ENCODE measurements at places on chromosomes 7 and 10. TPM values are rescaled to one million over a fixed set of nuclear protein-coding genes. Genes with fewer than 3 reads are reported as not detected.

Gene NRBF2
- 12.5 TPM for total RNA-seq

Gene GPR37
- 20.9 TPM for total RNA-seq

Gene CDH23
- 3.7 TPM for total RNA-seq

Gene PRKRIP1
- 9.4 TPM for total RNA-seq

Gene OR13A1
- not detected for total RNA-seq

Gene SMKR1
- total RNA-seq: not detected

Gene GIMAP1
- total RNA-seq: 1.0 TPM

Gene PRKCQ
- total RNA-seq: 14.6 TPM

Gene DKK1
- total RNA-seq: under 0.01 TPM

Gene LIPN
- not detected for total RNA-seq

Gene AOAH
- 5.2 TPM for total RNA-seq

Gene CALCR
- 5.2 TPM for total RNA-seq

Gene CLEC2L
- total RNA-seq: 0.52 TPM

Gene RGR
- 13.6 TPM for total RNA-seq

Gene ADCYAP1R1
- total RNA-seq: 7.8 TPM

Gene CRYGN
- not detected for total RNA-seq

Gene SRGN
- 54.3 TPM for total RNA-seq

Gene PNLIP
- total RNA-seq: 1.0 TPM

Gene RBP4
- 12.5 TPM for total RNA-seq

Gene RSBN1L
- 24.0 TPM for total RNA-seq

Gene BLNK
- total RNA-seq: 1.6 TPM

Gene ZP3
- not detected for total RNA-seq

Gene ADCY1
- total RNA-seq: 9.9 TPM

Gene MIOS
- total RNA-seq: 35.5 TPM

Gene TWIST1
- total RNA-seq: 12.0 TPM

Gene HACD1
- 66.8 TPM for total RNA-seq

Gene TRIM8
- 44.4 TPM for total RNA-seq

Gene ABCC2
- 1.6 TPM for total RNA-seq

Gene HOXA10
- total RNA-seq: 13.6 TPM

Gene MKI67
- 6.3 TPM for total RNA-seq

Gene FXYD4
- not detected for total RNA-seq

Gene TSPAN13
- 39.1 TPM for total RNA-seq

Gene RAPGEF5
- total RNA-seq: 29.7 TPM

Gene CFAP70
- 1.6 TPM for total RNA-seq

Gene MAP3K8
- total RNA-seq: 16.7 TPM

Gene EBF3
- 33.4 TPM for total RNA-seq

Gene ASZ1
- total RNA-seq: not detected

Gene ITGB8
- total RNA-seq: 12.5 TPM

Gene ELOVL3
- total RNA-seq: not detected

Gene TRIM50
- 0.52 TPM for total RNA-seq

Gene SOSTDC1
- total RNA-seq: 8.4 TPM

Gene CDC14C
- total RNA-seq: not detected

Gene SPDYE3
- not detected for total RNA-seq

Gene DYNC1I1
- total RNA-seq: 1.6 TPM

Gene CYP3A7
- total RNA-seq: 0.52 TPM

Gene ARMC3
- total RNA-seq: not detected

Gene TYW1B
- total RNA-seq: 6.8 TPM

Gene PRXL2A
- 19.3 TPM for total RNA-seq

Gene MYOF
- total RNA-seq: 45.4 TPM

Gene SPDYE6
- total RNA-seq: not detected

Gene ASIC3
- total RNA-seq: not detected

Gene COL17A1
- total RNA-seq: under 0.01 TPM

Gene FAM241B
- total RNA-seq: not detected

Gene IFIT2
- total RNA-seq: 6.8 TPM

Gene GJD4
- total RNA-seq: 2.1 TPM

Gene PRSS37
- not detected for total RNA-seq

Gene CUBN
- total RNA-seq: 4.2 TPM

Gene SVIL
- 153 TPM for total RNA-seq
